ENCODE measurements at places on chromosomes 11 and 22.

- no peak for DNase-seq
Observed at GRCh38 chr11:31412946-31413345, 43.3 kb downstream of the DNAJC24 start.

DNA sequence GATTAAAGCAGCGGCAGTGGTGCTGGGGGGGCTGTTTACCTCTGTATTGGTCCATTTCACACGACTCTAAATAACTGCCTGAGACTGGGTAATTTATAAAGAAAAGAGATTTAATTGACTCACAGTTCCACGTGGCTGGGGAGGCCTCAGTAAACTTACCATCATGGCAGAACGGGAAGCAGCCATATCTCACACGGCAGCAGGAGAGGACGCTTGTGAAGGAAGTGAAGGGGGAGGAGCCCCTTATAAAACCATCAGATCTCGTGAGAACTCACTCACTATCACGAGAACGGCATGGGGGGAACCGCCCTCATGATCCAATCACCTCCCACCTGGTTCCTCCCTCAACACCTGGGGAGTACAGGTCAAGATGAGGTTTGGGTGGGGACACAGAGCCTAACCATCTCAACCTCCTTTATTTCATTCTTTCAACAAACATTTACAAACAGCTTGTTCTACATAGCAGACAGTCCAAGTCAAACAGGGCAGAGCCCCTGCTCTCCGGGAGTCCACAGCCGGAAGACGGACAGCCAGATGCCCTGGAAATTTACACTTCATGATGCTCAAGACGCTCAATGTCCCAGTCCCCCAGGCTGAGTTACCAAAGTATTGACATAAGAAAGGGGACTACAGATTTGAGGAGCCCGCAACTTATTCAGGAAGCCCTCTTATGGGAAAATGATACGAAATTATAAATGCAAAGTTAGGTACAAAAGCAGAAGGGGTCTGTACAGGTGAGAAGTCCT lies 26.3 kb upstream of the HMGXB4 start:
- no peak for DNase-seq

- DNase-seq, result no peak
Observed at GRCh38 chr22:32237906-32238305, 17.2 kb downstream of the SLC5A4 start.

DNA sequence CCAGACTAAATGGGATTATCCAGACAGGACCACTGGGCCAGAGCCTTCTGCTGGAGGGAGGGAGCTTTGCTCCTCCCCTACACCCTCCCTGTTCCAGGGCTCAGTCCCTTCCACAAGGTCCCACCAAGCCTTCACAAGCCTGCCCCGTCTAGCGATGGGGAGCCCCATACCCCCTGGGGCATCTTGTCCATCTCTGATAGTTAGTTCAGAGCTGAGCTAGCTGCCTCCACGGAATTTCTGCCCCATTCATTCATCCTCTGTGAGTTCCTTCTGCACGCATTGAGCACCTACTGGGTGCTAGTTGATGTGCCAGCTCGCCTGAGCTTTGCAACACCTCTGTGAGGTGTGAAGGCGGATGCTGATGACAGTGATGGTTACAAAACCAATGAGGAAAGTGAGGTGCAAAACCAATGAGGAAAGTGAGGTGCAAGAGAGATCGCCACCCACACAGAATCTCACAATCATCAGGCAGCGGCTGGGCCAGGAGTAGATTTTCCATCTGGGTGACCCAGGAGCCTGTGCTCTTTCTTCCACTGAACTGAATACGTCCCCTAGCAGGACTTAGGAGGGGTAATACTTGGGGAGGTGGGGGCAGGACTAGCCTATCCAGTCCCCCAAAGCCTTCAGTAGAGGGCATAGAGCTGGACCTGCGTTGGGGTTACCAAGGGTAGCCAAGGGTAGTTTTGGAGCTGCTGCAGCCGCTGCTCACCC lies 21.5 kb upstream of the CBX7 start:
- DNase-seq, result no peak

Measured in stimulated activated CD4-positive, alpha-beta T cell treated with anti-CD3 and anti-CD28 coated beads, Interleukin-12 subunit alpha, Interleukin-12 subunit beta, amount 100 ng/mL, for 24 hours (primary cell).